ENCODE measurements at places on chromosomes 2 and 18.

GRCh38 chr2:98123286-98123685, 36.3 kb downstream of the VWA3B start:
- no peak for DNase-seq

GRCh38 chr2:142188562-142188961, 57.7 kb upstream of the LRP1B start:
- DNase-seq, result no peak

DNA sequence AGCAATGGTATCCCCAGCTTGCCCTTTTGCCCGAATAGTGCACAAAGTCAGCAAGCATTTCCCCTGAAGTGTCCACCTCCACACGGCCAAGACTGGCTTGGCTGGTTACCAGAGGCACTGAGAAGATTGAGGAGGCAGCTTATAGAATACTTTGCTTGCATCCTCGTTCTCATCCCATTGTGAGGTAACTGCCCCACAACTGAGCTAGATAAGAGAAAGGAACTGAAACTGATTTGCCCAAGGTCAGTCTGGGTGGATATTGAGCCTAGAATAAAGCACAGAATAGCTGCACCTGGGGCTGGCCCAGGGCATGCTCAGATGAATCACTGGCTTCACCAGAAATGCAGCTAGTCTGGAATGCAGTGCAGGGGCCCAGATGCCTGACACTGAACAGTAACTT, 32.7 kb upstream of the MAP4K3 start:
- DNase-seq, result no peak

DNA sequence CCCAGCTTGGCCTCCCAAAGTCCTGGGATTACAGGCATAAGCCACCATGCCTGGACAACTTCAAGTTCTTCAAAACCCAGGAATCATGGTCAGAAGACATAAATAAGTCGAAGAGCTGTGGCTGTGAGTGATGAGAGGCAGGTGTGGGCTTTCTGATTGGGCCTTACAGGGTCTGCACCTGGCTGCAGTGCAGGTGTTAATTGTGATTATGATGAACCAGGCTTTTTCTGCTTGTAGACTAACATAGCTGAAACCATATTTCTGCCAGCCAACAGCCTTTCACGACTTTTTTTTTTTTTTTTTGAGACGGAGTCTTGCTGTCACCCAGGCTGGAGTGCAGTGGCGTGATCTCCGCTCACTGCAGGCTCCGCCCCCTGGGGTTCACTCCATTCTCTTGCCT, 14.9 kb upstream of the DTNB start:
- no peak for DNase-seq

DNA sequence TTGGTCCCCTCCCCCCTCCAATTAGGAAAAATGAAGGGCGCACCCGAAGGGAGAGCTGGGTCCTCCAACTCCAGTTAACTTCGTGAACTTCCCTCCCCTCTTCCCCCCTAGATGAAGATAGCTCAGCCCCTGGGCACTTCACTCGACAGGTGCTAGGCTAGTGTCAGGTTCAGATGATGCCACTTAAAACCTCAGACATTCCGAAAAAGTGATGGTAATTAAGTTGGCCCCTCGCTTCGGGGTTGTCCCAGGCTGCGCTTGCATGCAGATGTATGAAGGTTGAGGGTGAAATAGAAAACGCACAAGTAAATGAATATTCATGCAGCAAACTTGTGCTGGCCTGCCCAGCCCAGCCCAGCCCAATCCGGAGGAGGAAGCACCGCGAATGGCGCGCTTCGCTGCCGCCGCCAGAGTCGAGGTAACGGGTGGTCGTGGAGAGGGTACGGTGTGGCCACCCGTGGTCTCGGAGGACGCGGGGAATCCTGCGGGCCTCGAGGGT, 3.0 kb upstream of the GBX2 start:
- no peak for DNase-seq
